ENCODE measurements at places on chromosomes 4 and X. TPM values are rescaled to one million over a fixed set of nuclear protein-coding genes. Genes with fewer than 3 reads are reported as not detected.

The VCX3B gene
- total RNA-seq, result 0.93 TPM

The AKAP4 gene
- total RNA-seq, result not detected

GRCh38 chrX:146755214-146755613 lies 54.4 kb upstream of the CXorf51B start:
- DNase-seq, result no peak

DNA sequence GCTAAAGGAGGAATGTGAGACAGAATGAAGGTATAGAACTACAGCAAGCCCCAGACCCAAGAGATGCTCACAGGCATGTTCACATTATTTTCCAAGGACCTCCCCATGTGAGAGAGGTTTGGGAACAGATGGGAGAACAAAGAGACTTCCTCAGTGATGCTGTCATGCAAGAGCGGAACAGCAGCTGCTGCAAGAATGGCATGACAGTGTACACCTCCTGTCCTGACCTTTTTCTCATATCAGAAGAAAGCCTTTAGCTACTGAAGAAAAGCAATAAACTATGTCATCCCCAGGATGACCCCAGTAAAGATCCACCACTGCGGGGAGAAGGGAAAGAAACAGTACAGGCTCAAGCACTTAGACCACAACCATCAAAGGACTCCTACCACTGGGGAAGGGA lies 7.2 kb downstream of the PRDM5 start:
- DNase-seq, result no peak

DNA sequence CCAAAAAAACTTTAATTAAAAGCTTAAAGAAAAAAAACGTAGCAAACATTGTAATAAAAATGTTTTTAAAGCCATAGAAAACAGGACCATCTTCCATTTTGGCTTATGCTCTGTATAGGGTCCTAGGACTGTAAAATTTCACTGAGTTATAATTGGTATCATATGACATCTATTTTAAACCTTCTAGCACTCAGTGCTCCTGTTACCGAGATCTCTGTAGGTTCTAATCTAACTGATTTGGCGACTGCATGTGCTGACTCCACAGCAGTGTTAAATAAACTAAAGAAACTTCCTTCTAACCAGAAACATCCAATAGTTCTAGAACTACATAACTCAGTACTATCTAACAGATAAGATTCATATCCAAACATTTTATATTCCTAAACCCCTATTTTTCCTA lies at the start of gene ASB11:
ASB11 (minus strand) TSS at position 132 of the 400 bp plus-strand sequence; CDS start at position 97, 35 bp downstream.
- no peak for DNase-seq

GRCh38 chr4:175806727-175807126 lies 5.3 kb downstream of the GPM6A start:
- no peak for DNase-seq

- DNase-seq, result no peak
Observed at GRCh38 chr4:78414116-78414515, 137.5 kb upstream of the ANXA3 start.

DNA sequence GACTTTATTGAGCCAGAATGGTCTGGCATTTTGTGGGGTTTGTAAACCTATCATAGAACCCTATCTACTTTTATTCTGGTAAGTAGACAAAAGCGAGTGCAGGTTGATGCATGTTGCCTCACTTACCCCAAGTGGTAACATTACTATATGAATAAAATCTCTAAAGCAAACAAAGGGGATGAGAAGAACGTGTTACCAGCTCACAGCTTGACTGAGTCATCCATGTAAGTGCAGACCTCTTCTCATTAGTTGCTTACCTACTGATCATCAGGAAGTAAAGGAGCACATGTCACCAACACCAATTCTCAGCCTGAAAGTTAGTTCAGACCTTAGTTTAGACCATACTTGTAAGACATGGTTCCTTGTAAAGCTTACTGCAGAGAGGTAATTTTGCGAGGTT lies 1328.3 kb downstream of the C4orf33 start:
- DNase-seq, result no peak

DNA sequence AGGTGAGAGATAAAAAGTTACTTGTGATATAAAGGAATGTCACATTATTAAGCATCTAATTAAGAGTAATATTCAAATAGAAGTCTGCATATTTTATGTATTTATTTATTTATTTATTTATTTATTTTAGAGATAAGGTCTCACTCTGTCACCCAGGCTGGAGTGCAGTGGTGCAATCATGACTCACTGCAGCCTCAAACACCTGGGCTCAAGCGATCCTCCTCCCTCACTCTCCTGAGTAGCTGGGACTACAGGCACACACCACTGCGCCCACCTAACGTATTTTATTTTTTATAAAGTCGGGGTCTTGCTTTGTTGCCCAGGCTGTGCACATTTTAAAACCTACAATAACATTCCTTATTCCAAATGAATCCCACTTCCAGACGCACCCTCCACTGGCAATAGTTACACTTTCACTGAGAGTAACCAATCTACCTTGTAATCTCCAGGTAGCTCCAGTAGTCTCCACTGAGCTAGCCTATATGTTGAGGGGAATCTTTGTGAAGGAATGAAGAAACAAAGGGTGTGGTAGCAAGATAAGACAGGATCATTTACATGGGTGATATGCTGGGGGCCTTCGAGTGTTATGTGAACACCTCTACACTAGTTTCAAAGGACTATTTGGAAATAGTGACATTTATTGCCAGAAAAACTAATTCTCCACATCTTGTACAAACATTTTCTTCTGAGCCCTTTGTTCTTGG lies 11.9 kb downstream of the SH3D19 start:
- DNase-seq, result peak; percentile 46

- DNase-seq, result no peak
Observed at GRCh38 chrX:137654481-137654880, 88.6 kb downstream of the ZIC3 start.

GRCh38 chr4:42327323-42327722 lies 70.0 kb upstream of the SHISA3 start:
- no peak for DNase-seq
